ENCODE measurements at places on chromosomes 13 and 19.

DNA sequence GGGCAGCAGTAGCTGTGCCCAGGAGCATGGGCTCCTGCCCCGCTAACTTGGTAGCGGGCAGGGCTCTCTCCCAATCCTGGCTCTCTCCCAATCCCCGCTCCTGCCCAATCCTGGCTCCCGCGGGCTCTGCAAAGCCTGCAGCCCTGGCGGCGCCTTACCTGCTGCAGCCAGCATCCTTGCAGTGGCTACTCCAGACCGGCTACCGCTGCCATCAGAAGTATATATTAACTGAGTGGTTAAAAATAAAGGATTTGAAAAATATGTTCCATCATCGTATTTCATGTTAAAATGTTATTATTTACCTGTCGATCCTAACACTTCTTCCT lies 698.2 kb downstream of the SLITRK1 start:
- DNase-seq, result no peak

DNA sequence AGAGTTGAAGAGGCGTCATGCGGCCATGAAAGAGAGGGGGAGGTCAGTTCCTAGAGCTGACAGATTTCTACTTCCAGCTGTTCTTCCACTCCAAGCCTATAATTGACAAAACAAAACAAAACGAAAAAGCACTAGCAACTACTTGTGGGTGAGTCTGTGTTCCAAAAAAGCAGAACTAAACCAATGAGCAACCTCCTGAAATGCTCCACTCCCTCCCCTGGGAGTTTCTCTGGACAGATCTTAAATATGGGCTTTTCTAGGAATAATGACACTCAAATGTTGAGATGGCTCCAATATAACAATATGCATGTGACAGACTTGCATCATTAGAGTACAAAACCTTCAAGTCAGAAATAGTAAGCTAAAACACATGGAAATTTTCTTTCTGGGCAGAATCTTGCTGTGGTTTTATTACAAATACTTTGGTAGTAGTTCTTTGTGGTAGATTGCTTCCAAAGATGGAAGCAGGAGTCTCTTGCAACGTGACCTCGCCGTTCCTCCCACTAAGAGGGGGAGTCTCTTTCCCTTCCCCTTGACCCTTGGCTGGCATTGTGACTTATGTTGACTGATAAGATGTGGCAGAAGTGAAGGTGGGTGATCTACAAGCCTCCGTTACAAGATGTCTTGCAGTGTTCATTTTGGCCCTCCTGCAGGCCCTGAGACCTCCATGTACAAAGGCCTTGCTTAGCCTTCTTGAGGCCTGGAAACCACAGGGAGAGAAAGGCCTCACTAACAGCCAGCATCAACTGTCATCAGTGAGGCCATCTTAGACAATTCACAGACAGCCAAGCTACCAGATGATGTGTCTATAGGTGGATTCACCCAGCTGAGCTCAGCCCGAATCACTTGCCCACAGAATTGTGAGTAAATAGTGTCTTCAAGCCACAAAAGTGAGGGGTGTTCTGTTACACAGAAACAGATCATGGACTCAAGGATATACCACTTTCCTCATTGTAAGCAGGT lies 173.1 kb upstream of the RFC3 start:
- DNase-seq, result no peak

DNA sequence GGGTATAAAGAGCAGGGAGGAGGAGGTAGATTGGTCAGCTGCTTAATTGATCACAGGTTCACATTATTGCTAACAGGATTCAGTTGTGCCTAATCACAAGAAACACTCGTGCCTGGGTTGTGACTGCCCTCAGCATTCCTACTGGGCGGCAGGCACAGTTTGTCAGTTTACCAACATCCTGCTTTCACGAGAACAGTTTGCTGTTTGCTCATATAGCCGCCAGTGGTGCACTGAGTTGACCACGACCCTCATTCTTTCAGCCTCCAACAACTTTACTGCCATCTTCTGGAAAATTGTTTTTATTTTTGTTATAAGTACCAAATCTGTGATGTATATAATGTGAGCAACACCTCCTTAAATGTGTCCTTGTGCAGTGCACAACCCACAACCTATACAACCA lies 16.2 kb upstream of the IFT88 start:
- DNase-seq, result no peak

- no peak for DNase-seq
Observed at GRCh38 chr13:85509512-85509911, 289.7 kb downstream of the SLITRK6 start.

DNA sequence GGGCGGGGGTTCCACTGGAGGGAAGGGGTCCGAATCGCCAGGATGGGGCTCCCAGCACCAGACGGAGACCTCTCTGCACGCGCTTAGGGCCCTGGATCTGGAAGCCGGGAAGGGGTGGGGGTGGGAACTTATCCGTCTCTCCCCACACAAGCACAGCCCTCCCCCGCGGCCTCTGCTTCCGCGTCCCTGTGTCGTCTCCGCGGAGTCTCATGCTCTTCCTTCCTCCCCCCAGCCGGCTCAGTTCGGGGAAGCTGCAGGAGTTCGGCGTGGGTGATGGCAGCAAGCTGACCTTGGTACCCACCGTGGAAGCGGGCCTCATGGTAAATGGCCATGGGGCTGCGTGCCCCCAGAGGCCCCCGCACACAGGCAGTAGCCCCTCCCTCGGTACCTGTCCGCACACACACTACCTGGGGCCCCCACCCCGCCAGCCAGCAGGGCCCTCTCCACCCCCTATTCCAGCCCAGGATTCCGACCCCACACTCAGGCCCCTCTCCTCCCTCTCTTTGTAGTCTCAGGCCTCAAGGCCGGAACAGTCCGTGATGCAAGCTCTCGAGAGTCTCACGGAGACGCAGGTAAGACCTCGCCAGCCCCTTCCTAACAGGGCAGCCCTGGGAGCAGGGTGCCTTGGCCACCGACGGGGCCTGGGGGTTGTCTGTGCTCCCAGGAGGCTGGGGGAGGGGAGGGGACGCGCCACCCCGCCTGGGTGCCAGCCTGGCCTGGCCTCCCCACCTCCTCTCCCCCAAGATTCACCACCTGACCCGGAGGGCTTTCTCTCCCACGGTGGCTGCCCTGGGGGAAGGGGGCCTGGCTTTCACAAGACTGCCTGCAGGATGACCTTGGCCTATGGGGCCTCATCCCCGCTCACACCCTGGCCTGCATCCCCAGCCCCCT lies 3.2 kb downstream of the MIDN start:
- no peak for DNase-seq

- DNase-seq, result peak; percentile 84
Observed at GRCh38 chr13:99087098-99087953, 109.5 kb upstream of the DOCK9 start.

DNA sequence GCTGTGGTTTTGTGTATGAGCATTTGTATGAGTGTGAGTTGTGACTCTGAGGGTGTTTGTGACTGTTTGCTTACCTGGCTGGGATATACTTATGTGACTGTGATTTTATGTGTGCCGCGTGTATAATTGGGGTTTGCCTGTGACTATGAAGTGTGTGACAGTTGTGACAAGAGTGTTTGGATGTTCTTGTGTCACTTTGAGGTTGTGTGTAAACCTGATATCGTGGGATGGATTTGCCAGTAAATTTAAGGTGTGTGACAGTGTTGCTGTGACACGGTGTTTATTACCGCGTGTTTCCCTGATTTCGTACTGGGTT lies 442 bp downstream of the ZNF420 start:
- DNase-seq, result no peak

- DNase-seq, result no peak
Observed at GRCh38 chr19:54233941-54234340, 8.6 kb downstream of the LILRA6 start.

GRCh38 chr19:33063356-33063752 lies 1.3 kb downstream of the RHPN2 start:
- no peak for DNase-seq

- DNase-seq, result peak; percentile 24
Observed at GRCh38 chr19:13234518-13234917, 84.3 kb downstream of the IER2 start.

GRCh38 chr19:5338656-5339197 lies 1.9 kb downstream of the PTPRS start:
- DNase-seq, result no peak

GRCh38 chr13:110356362-110356761 lies 49.3 kb downstream of the COL4A2 start:
- no peak for DNase-seq

GRCh38 chr13:98307463-98308085 lies 130.5 kb upstream of the RNF113B start:
- DNase-seq, result no peak

DNA sequence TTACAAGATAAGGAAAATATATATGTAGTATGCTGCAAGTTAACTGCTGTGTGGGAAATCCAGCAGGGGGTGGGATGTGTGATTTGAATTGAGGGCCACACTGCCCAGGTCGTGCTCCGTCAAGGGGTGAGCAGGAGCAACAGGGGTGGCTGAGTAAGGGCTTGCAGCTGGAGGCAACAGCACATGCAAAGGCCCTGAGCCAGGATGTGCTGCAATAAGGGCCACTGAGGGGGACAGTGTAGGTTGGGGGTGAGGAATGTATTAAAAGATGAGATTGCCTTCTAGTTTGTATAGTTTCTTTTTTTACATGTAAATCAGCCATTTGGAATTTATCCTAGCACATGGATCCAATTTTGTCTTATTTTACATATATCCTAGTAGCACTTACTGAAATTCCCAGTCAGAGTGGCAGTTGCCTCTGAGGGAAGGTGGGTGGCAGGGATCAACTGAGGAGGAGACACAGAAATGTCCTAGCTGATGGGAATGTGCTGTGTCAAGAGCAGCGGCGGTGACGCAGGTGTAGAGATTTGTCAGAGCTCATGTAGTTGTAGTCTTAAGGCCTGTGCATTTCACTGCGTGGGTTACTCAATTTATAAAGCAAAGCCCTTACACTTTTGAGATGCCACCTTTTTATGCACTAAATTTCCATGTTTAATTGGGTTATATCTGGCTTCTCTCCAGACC lies 5.4 kb upstream of the RBM42 start:
- DNase-seq, result no peak

DNA sequence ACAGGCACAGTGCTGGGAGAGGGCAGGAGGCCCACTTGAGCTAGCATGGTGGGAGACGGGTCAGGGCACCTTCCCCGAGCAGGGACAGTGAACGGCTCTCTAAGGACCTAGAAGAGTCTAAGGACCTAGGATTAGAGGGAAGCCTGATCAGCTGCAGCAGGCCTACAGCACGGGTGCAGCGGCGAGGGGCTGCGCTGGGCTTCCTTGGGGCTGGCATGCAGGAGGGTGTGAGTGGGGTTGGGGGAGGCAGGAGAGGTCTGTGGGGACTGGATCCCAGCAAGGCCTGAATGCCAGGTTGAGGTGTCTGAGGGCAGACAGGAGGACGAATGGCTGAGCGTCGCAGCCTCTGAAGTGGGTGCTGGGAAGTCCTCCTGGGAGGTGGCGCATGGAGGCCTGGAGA lies 3.6 kb downstream of the SCAF1 start:
- DNase-seq, result no peak

DNA sequence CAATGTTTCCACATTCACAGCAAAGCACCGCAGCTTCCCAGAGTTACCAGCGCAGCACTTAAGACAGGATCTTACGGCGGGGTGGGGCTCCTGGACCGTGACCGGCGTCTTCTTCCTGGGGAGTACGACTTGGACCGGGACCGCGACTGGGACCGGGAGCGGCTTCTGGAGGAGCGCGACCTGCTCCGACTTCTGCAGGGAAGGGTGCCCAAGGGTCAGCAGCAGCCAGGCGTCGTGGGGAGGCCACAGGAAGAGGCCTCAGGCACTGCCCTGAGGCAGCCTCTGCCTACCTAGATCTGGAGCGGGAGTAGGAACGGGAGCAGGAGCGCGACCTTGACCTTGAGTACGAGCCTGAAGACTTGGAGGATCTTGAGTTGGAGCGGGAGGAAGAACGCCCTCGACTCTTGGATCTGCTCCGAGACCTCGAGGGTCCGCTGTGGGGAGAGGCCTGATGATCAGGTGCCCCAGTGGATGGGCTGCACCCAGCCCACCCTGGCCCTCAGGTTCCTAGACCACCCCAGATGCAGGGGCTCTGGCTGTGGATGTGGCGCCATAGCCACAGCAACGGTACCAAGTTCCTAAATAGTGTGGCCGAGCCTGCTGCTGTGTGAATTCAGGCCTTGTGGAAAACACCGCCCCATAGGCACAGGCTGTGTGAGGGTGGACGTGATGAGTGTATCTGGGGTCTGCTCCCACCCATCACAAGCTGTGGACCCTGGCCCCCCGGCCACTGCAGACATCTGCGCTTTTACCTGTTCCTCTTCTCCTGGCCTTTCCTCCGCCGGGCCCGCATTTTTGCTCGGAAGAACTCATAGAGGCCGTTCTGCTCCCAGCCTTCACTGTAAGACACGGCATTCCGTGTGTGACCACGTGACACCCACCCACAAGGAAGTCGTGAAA lies 21.9 kb downstream of the CHERP start:
- DNase-seq, result no peak

GRCh38 chr13:73462241-73462640 lies 403.4 kb downstream of the KLF5 start:
- no peak for DNase-seq

DNA sequence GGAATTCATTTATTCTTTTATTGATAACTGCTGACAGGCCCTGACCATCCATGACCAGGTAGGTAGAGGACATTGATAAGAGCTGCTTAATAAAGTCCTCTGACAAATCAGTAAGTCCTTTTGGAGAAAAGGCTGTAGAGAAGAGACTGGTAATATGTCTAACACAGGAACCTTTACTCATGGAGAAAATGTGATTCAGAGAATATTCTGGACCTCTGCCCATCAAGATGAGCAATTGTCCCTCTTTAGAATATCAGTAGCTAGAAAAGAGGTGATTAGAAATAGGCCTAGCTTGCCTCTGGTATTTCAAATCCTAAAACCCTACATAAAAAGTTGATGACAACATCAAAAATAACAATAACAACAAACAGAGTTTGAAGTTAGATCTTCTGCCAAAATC lies 642.3 kb downstream of the TBC1D4 start:
- no peak for DNase-seq

DNA sequence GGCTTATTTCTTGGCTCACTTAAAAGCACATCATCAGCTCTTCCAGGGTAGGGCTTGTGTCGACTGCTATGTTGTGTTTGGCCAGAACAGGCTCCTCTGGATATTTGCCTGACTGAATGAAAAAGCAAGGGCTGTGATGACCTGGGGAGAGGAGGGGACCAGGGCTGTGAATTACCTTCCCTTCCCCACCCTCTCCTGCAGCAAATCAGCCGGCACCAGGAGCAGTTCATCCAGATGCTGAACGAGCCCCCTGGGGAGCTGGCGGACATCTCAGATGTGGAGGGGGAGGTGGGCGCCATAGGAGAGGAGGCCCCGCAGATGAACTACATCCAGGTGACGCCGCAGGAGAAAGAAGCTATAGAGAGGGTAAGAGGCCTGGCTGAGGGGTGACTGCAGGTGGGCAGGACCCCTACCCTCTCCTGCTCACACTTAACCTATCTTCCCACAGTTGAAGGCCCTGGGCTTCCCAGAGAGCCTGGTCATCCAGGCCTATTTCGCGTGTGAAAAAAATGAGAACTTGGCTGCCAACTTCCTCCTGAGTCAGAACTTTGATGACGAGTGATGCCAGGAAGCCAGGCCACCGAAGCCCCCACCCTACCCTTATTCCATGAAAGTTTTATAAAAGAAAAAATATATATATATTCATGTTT lies 4.4 kb downstream of the GADD45GIP1 start:
- no peak for DNase-seq

- DNase-seq, result peak; percentile 62
Observed at GRCh38 chr19:42254089-42254849, 659 bp downstream of the ERF start.

All from stimulated activated CD8-positive, alpha-beta memory T cell treated with anti-CD3 and anti-CD28 coated beads, Interleukin-15, amount 100 ng/mL, for 4 hours (primary cell).